Trophoblast cell (in vitro differentiated cells and primary cell): ENCODE measurements at places on chromosomes 3 and 15.

DNA sequence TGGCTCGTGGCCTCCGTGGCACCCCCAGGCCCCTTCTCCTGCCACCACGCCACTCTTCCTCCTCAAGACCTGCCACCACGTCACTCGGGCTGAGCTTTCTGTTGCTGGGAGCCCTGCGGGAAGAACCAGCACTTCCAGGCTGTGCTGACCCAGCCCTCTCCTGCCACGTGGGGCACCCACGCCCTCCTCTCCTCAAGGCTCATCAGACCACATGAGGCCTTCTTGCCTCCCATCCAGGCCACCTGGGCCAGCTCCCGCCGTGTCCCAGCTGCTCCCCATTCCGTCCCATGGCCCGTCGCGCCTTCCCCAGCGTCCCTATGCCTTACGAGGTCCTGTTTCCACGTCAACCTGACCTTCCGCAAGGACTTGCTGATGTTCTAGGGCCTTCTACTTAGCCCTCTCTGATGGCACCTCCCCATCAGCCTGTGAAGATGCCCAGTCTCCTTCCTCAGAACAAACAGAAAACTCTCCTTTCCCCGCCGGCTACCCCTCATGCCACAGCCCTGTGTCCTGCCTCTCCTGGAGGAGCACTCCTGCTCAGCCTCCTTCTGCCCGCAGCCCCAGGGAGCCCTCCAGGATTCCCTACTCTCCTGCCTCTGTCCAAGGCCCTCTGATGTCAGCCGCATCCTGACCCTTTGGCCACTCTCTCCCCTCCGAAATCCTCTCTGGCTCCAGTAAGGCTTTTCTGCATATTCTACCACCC is 71.1 kb upstream of the BLM start:
- peak; percentile 69 for DNase-seq

DNA sequence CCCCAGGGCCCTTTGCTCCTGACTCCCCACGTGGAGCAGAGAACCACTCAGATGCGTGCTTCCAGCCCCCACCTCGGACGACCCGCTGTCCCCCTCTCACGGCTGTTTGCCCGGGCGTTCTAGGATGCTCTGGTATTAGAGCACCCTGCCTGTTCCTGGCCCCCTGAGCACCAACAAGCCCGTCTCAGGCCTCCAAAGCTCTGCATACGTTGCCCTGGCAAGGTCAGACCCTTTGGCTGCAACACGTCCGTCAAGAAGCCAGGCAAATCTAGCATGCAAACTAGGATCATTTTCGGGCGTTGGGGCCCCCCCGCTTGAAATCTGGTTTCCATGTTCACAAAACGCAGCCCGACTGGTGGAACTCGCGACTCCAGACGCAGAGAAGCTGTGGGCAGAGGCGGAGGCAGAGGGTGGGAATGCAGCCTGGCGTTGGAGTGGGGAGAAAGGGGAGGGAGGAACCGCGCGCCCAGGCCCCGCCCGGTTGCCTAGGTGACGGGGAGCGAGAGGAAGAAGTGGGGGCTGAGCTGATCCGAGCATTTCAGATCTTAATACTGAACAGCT is 86.2 kb upstream of the PIAS1 start:
- DNase-seq = no peak

DNA sequence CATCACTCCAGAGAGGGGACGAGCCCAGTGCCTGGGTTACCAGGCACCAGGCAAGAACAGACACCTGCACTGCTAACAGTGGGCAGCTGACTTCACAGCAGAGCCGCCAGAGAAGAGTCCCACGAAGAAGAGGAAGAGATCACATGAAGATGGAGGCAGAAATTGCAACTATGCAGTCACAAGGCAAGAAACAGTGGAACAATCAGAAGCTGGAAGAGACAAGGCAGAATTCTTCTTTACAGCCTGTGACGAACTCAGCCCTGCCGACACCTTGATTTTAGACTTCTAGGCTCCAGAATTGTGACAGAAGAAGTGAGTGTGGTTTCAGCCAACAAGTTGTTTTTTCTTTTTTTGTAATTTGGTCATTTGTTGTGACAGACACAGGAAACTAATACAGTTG is 59.2 kb downstream of the IL12A start:
- DNase-seq = no peak

- DNase-seq = peak; percentile 74
These were observed at the start of gene KAT2B for GRCh38 chr3:20039765-20040547. KAT2B (plus strand) TSS chr3:20040446; CDS start chr3:20040478, 32 bp downstream.

DNA sequence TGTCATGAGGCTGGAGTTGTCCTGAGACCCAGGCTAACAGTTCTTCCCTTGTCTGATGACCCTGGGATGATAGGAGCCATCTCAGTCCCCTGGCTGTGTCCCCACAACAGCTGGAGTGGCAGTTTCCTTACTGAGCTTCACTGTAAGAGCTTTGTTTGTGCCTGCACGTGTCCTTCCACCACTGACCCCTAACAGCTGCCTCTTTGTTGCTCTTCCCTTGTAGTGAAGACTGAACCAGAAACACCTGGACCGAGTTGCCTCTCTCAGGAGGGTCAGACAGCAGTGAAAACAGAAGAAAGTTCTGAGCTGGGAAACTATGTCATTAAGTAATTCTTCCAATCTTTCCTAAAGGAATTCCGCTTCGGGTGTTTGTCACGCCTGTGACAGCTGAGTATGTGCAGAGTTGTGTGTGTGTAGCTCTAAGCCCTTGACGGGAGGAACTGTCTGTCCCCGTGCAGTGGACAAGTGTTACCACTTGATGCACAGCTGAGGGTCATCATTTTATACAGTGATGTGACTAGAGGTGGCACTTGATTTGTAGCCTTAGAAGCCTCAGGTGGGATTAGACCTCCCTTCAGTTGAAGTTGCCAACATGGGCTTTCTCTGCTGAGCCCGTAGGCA is 25.0 kb downstream of the MAP6D1 start:
- no peak for DNase-seq

- peak; percentile 21 for DNase-seq
These were observed 145.0 kb downstream of the ADAM10 start for GRCh38 chr15:58604455-58604923.

DNA sequence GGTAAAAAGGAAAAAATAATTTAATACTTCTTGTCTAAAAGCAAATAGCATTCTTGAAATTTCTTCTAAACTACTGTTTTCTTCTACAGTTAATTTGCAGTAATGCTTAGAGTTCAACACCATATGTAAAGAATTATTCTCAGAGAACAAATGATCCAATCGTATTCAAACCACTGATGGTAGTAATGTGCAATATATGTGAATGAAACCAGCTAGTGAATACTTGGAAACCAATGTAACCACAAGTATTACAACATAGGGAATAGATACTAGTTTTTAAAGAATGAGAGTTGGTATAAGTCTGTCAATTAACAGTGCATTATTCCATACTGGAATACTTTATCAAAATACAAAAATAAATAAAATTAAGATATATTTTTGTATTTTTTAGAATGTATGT is 850.0 kb downstream of the DIPK2A start:
- DNase-seq = no peak

DNA sequence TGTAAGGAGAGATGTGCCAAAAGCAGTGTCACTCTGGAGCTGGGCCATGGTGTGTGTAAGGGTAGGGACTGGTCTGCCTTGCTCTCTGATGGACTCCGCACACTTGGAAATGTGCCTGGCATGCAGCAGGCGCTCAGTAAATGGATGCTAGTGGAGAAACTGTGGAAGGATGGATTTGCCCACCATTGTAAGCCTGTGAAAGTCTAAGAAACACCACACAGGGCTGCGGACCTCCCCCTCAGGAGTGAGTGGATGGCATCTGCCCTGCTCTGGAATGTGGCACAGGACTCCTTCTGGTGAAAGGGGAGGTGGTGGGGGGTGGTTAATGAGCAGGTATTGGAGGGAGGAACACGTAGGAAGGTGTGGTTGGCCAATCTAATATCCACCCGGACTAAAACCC is 62.2 kb upstream of the ACAN start:
- DNase-seq = no peak
